PC-3 (cell line): ENCODE measurements at places on chromosomes 4 and X. TPM values are rescaled to one million over a fixed set of nuclear protein-coding genes. Genes with fewer than 3 reads are reported as not detected.

PABPC1L2A gene
- not detected in 2 replicates for total RNA-seq

DNA sequence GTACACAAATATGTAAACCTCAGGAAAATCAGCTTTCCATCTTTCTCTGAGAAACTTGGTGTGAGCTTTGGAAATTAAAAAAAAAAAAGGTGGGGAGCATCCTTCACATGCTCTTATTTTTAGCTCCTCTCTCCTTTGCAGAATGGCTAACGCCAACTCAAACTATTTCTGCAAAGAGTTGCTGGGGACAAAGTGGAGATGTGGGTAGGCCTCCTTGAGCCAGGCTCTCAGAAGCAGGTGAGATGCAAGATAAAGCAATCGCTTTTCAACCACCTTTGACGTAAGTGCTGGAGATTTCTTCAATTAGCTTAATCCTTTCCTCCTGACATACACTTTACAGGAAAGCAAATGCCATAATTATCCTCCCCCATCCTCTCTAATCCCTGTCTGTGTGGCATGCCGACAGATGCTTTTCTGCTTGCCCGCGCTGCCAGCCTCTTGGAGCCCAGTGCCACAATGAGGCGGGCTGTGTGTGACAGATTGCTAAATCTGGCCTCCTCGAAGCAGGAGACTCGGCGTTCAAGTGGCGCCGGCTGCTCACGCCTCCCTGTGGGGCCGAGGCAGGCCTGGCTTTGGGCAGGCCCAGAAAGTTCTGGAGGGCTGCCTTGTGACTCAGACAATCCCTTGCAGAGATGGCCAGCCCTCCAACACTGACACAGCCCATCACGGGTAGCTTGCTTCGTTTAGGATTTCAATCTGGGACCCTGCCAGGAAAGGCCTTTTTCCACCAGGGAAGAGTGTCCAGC is 64.9 kb upstream of the SOD3 start:
- no peak for DNase-seq

DNA sequence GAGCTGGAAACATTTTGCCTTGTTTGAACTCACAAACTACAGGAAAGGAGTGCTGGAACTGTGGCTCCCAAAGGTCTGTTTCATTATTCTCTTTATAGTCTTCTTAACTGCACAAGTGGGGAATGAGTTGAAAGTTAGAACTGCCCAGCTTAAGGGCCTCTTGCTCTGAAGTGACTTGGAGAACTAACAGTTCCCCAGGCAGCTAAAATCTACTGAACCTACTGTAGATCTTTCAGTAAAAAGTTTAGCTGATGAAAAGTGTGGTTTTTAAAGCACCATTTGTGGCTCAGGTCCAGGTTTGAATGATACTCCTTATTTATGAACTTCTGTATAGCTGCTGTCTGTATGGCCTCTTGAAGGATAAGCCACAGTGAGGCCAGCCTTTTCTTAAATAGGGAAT is 353.8 kb downstream of the MAPK10 start:
- no peak for DNase-seq

DNA sequence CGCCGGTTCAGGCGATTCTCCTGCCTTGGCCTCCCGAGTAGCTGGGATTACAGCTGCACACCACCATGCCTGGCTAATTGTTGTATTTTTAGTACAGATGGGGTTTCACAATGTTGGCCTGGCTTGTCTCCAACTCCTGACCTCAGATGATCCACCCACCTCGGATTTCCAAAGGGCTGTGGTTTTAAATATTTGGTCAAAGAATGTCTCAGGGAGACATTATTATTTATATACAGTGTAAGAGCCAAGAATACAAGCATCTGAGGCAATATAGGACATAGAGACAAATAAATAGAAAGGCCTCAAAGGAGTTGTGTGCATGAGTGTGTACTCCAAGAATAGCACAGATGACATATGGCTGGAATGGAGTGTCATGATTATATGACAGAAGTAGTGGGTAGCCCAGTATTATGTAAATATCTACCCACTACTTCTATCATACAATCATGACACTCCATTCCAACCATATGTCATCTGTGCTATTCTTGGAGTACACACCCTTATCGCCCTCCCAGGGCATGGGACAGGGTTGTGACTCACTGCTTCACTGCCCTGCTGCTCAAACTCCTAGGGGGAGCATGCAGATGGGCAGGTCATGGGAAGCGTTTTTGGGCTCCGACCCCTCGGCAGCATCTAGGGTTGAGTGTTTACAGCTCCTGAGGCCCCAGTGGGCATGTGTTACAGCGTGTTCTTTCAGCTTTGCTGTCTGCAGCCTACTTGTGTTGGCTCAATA is 1649.8 kb upstream of the PCDH10 start:
- DNase-seq: peak; percentile 48

GRCh38 chr4:39037941-39038340 is 5.7 kb upstream of the TMEM156 start:
- DNase-seq: no peak
